ENCODE measurements at places on chromosomes 2 and 18. TPM values are rescaled to one million over a fixed set of nuclear protein-coding genes. Genes with fewer than 3 reads are reported as not detected.

RUFY4 gene
- total RNA-seq, result not detected

FHOD3 gene
- 21.2 TPM for total RNA-seq

FAHD2A gene
- total RNA-seq, result 50.3 TPM

NTSR2 gene
- not detected for total RNA-seq

DUSP19 gene
- 1.6 TPM for total RNA-seq

SNORC gene
- 2.4 TPM for total RNA-seq

C2orf68 gene
- total RNA-seq, result 51.0 TPM

- peaks cover 4% of the 10 kb centered on the region for H3K36me3 ChIP-seq
- peak; percentile 75 for DNase-seq
- H3K4me3 ChIP-seq, result no peak overlapping the region
- H3K27ac ChIP-seq, result no peak overlapping the region
These were observed 144.0 kb downstream of the TNS1 start for GRCh38 chr2:217858519-217859491.

- no peak overlapping the region for H3K4me3 ChIP-seq
- H3K27ac ChIP-seq, result no peak overlapping the region
- DNase-seq, result peak; percentile 75
- H3K27me3 ChIP-seq, result no peaks in the 10 kb centered on the region
- H3K36me3 ChIP-seq, result no peaks in the 10 kb centered on the region
- peaks cover 5% of the 10 kb centered on the region for H3K4me1 ChIP-seq
These were observed 271.3 kb downstream of the CYRIA start for GRCh38 chr2:16394072-16394985.

DNA sequence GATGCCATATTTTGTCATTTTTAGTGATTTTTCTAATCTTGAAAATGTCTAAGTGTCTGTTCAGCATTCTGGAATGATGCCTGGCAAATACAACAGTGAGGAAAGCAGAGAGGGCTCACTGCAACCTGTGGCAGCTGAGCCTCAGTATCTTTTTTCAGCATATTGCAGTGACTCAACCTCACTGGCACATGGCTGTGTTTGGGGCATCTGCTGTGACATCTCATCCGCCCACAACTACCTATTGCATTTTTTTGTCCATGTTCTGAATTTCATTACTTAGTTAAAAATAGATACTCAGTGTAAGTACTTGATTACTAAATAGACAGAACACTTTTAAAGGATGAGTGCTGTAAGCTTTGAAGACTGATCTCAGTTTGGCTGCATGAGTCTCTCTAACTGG lies 10.7 kb downstream of the BABAM2 start:
- no peaks in the 10 kb centered on the region for H3K27me3 ChIP-seq
- H3K36me3 ChIP-seq, result no peaks in the 10 kb centered on the region

DNA sequence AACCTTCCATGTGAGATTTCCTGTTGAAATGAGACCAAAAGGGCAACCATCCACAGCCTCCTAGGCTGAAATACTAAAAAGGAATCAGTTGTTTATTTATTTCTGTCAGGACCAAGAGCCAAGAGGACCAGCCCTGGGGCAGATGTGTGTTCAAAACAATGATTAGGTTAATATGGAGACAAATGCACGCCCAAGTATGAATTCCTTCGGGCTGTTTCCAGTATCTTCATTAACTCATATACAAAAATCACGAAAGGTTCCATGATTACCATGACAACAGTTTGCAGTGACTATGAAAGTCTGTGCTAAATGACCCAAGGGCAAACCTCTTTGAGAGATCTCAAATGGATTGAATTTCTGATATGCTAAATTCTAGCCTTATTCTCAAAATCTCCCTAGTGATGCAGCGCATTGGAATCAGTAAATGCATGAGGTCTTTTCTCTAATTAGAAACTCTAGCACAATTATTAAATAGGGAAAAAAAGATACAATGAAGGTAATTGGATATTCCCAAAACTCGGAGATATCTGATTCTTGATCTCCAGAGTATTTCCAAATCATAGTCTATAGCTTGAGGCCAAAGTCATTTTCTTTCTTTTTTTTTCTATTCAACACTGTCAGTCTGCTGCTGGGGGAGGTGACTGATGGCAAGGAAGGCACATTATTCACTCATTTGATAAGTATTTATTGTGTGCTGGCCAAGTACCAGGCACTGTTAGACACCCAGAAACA lies 35.6 kb downstream of the VIT start:
- no peak for DNase-seq
- H3K4me3 ChIP-seq, result no peak overlapping the region
- H3K27me3 ChIP-seq, result no peaks in the 10 kb centered on the region
- H3K4me1 ChIP-seq, result no peaks in the 10 kb centered on the region
- H3K36me3 ChIP-seq, result no peaks in the 10 kb centered on the region
- no peak overlapping the region for H3K27ac ChIP-seq

- no peaks in the 10 kb centered on the region for H3K4me1 ChIP-seq
- H3K27ac ChIP-seq, result no peak overlapping the region
- H3K36me3 ChIP-seq, result no peaks in the 10 kb centered on the region
- H3K27me3 ChIP-seq, result no peaks in the 10 kb centered on the region
These were observed 160.0 kb upstream of the ZEB2 start for GRCh38 chr2:144679942-144680341.

GRCh38 chr2:20225294-20226151 lies 593 bp upstream of the SDC1 start:
- peaks cover 7% of the 10 kb centered on the region for H3K4me1 ChIP-seq
- H3K36me3 ChIP-seq, result no peaks in the 10 kb centered on the region
- peaks cover 19% of the 10 kb centered on the region for H3K27me3 ChIP-seq
- no peak overlapping the region for H3K27ac ChIP-seq

- no peak for DNase-seq
- no peak overlapping the region for H3K4me3 ChIP-seq
- H3K27ac ChIP-seq, result no peak overlapping the region
- H3K36me3 ChIP-seq, result no peaks in the 10 kb centered on the region
- peaks cover 2% of the 10 kb centered on the region for H3K4me1 ChIP-seq
These were observed 34.5 kb upstream of the RAB31 start for GRCh38 chr18:9673296-9674251.

GRCh38 chr2:88059979-88060906 lies 4.7 kb upstream of the KRCC1 start:
- peaks cover 5% of the 10 kb centered on the region for H3K27me3 ChIP-seq
- peaks cover 5% of the 10 kb centered on the region for H3K4me1 ChIP-seq
- DNase-seq, result no peak
- H3K27ac ChIP-seq, result no peak overlapping the region
- H3K36me3 ChIP-seq, result no peaks in the 10 kb centered on the region

- peak; percentile 51 for DNase-seq
- H3K4me1 ChIP-seq, result peaks cover 8% of the 10 kb centered on the region
- no peak overlapping the region for H3K27ac ChIP-seq
These were observed 784.1 kb upstream of the CDH7 start for GRCh38 chr18:64966667-64967066.

- no peak overlapping the region for H3K4me3 ChIP-seq
- H3K4me1 ChIP-seq, result peaks cover 9% of the 10 kb centered on the region
- no peak for DNase-seq
- H3K27me3 ChIP-seq, result no peaks in the 10 kb centered on the region
These were observed 73.4 kb upstream of the CD226 start for GRCh38 chr18:70021043-70021442.

GRCh38 chr2:206260188-206261012 lies 14.1 kb upstream of the ZDBF2 start:
- H3K36me3 ChIP-seq, result no peaks in the 10 kb centered on the region
- peaks cover 9% of the 10 kb centered on the region for H3K4me1 ChIP-seq
- peaks cover 2% of the 10 kb centered on the region for H3K27me3 ChIP-seq
- H3K27ac ChIP-seq, result no peak overlapping the region
- H3K4me3 ChIP-seq, result no peak overlapping the region
- DNase-seq, result no peak

DNA sequence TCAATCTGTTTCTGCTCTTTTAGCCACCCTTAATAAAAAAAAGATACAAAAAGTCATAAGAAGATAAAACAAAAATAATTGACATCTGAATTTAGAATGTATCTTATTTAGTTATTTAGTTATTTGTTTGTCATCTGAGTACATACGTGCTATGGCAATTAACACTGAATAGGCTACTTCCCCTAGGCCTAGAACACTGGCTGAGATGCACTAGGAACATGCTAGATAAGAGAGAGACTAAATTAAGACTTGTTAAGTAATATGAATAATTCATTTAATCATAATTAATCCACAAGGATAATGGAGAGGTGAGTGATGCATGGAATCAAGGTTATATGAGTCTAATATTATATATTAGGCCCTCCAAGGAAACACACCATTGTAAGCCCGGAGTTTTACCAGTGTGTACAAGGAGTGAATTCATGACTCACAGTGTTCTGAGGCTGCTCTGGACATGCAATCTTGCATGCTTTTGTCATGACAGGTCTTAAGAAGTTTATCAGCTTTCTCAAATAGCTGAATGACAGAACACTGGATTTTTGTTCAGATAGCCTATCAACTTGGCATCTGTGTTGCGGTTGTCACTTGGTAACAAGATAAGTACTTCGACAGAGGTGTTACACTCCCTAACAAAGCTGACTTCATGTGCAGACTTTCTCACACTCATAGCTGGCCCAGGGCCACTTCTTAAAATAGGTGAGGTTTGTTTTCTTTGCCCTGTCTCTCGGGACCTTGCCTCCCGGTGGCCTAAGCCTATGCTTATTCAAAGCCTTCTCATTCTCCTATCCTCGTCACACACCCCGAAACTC lies 5.0 kb upstream of the SERPINB2 start:
- H3K4me1 ChIP-seq, result no peaks in the 10 kb centered on the region
- no peak for DNase-seq
- no peaks in the 10 kb centered on the region for H3K36me3 ChIP-seq
- no peaks in the 10 kb centered on the region for H3K27me3 ChIP-seq
- no peak overlapping the region for H3K4me3 ChIP-seq

DNA sequence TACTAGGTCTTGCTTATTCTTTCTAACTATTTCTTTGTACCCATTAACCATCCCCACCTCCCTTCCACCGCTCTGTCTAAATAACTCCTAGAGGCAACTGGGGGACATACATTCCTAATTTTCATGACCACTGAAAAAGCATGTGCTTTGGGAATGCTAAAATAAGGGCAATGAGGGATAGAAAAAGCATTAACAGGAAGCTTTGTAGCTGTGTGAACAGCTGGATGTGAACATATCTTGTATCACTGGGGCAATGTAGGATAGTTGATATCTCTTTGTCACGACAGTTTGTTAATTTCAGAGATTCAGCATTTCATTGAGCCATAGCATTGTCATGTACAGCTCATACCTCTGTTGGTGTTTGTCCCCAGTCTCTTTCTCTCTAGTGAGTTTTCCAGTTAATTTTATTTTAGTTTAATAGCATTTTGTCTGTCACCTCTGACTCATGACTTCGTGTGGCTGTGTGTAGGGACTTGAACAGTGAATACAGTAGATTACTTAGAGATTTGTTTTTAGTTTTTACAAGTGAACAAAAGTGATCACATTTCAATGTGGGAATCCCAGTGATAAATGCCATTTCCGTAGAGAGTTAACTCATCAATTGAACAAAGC lies 230.3 kb upstream of the NRP2 start:
- no peak for DNase-seq
- H3K4me1 ChIP-seq, result peaks cover 15% of the 10 kb centered on the region
- H3K27ac ChIP-seq, result peak overlapping the region; percentile 41
- no peak overlapping the region for H3K4me3 ChIP-seq
- no peaks in the 10 kb centered on the region for H3K27me3 ChIP-seq
- no peaks in the 10 kb centered on the region for H3K36me3 ChIP-seq

GRCh38 chr2:231397011-231397927 lies 1.8 kb downstream of the B3GNT7 start:
- peaks cover 16% of the 10 kb centered on the region for H3K27me3 ChIP-seq
- no peak for DNase-seq
- H3K36me3 ChIP-seq, result no peaks in the 10 kb centered on the region
- no peak overlapping the region for H3K4me3 ChIP-seq
- no peaks in the 10 kb centered on the region for H3K4me1 ChIP-seq
- peak overlapping the region; percentile 17 for H3K27ac ChIP-seq

DNA sequence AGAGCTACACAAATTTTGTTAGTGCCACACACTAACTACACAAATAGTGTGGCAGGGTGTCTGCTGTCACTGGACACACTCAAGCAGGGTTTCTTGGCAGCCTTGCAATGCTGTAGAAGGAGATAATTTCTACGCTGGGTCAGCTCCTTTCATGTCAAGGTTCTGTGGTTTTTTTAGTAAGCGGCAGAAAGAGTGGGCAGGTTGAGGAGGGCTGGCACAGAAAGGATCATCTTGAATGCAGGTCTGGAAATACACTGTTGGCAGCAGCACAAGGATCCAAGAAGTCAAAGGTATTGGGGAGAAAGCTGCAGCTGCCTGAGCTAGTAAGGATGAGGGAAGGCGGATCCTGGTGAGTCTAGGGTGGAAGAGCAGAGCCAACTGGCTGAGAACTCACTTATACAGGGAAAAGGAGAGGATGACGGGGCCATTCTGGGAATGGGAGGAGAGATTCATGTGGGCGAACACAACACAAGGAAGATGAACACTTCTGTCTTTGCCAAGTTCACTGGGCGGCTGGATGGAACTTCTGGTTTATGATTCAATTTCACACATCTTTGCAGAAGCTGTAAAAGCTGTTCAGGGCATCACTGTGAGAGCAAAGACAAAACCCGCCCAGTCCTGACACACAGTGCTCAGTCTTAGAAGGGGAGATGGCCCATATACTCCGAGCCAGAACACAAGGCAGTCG lies 16.9 kb upstream of the CYRIA start:
- H3K4me3 ChIP-seq, result no peak overlapping the region
- no peaks in the 10 kb centered on the region for H3K4me1 ChIP-seq
- H3K27ac ChIP-seq, result no peak overlapping the region
- H3K27me3 ChIP-seq, result peaks cover 2% of the 10 kb centered on the region
- no peak for DNase-seq

DNA sequence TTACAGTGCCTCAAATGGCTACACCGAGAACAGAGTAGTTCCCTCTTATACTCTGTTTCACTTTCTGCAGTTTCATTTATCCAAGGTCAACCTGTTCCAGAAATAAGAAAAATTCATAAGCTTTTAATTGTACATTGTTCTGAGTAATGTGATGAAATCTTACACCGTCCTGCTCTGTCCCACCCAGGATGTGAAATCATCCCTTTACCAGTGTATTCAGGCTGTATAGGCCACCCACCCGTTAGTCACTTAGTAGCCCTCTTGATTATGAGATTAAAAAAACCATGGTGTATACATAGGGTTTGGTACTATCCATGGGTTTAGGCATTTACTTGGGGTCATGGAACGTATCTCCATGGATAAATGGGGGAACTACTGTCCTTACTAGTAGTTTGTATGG lies 29.8 kb downstream of the STARD6 start:
- no peak overlapping the region for H3K4me3 ChIP-seq
- no peak overlapping the region for H3K27ac ChIP-seq
- H3K27me3 ChIP-seq, result no peaks in the 10 kb centered on the region

DNA sequence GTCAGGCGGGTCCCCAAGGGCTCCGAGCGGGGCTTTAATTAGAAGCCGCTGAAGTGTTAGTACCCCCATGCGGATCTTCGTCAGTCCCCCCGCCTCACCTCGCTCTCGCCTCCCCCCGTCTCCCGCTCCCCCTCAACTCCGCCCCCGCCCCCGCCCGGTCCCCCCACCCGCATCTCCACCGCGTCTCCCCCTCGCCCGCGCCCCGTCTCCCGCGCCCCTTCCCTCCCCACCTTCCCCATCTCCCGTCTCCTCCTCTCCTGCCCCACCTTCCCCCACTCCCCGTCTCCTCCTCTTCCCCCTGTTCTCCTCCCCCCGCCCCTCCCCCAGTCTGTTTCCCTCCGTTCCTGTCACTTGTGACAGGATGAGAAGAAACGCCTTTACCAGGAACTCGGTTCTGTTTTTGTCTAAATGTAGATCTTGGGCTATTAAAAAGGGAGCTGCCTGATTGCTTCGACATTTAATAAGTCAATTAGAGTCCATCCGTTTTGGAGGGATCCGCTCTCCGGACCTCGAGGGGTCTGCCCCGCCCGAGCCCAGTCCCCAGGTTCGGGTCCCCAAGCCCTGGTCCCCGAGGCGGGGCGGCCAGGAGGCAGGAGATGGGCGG lies 969 bp upstream of the ALKAL2 start:
- H3K4me3 ChIP-seq, result no peak overlapping the region
- H3K27ac ChIP-seq, result no peak overlapping the region
- peak; percentile 32 for DNase-seq
- peaks cover 12% of the 10 kb centered on the region for H3K27me3 ChIP-seq
- peaks cover 3% of the 10 kb centered on the region for H3K4me1 ChIP-seq
- no peaks in the 10 kb centered on the region for H3K36me3 ChIP-seq

Measured in glutamatergic neuron (in vitro differentiated cells).